ENCODE measurements at places on chromosomes 7 and 10.

- DNase-seq = peak; percentile 79
These were observed at the start of the genes MRM2 and NUDT1 for GRCh38 chr7:2241580-2242540. TSS of gene MRM2 (minus strand) at chr7:2242205. CDS start at chr7:2242169, 36 bp downstream. TSS of gene NUDT1 (plus strand) at chr7:2242226. CDS start at chr7:2244575, 2,349 bp downstream.

- no peak for DNase-seq
These were observed 172.3 kb downstream of the IMMP2L start for GRCh38 chr7:111390000-111390399.

GRCh38 chr7:79922894-79923293 is 211.7 kb upstream of the GNAI1 start:
- DNase-seq = no peak

GRCh38 chr10:132477398-132478340 is 59.9 kb upstream of the INPP5A start:
- DNase-seq = no peak

- no peak for DNase-seq
These were observed 242.8 kb downstream of the ELFN1 start for GRCh38 chr7:1912593-1913465.

DNA sequence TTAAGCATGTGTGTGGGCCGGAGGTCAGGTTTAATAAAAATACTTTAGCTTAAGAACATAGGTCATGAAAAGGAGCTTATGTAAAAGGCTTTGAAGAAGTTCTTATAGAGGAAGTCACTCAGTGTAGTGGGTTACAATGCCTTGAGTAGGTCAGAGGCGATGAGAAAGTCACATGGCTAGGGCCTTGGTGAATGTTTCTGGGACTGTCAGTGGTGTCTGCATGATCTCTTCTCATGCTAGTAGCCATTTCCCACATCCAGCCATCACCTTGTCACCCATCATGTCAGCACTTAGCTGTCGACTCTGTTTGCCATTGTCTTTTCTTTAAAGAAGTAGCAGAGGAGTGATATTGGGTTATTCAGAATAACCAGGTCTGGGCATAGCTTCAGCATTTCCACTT is 236.6 kb downstream of the CDK14 start:
- no peak for DNase-seq

- no peak for DNase-seq
These were observed 10.8 kb upstream of the ETV1 start for GRCh38 chr7:14000247-14000646.

DNA sequence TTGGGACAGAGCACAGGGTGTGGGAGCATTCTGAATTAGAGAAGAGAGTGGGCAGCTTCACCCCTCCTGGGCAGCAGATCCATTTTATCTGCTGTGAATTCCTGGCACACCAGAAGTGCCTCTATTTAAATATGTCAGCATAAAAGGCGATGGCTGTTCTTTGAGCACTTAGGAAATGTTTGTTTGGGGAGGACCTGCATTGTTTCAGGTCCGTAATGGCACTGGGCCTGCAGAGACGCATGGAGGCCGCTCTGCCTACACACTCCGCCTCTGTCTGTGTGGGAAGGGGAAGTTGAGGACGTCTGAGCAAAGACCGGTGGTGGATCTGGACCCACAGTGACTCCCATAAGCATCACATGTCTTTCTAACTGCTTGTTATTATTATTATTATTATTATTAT is 253.2 kb downstream of the CAMK1D start:
- DNase-seq = peak; percentile 70

DNA sequence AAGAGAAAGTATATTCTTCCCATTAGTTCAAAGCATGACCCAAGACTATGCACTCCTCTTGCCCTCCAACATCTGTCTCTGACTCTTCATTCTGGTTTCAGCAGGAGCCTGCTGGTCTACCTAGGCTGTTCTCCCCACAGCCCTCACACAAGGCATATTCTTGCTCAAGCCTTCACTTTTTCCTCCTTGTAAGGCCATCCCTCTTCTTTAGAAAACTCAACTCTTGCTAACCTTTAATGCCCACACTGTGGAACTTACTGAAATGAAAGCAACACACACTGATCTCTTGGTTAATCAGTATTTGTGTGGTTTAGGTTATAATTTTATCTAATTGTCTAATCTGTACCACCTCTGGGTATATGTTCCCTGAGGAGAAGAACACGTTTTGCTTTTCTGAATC is 75.8 kb downstream of the PRKCQ start:
- DNase-seq = no peak

DNA sequence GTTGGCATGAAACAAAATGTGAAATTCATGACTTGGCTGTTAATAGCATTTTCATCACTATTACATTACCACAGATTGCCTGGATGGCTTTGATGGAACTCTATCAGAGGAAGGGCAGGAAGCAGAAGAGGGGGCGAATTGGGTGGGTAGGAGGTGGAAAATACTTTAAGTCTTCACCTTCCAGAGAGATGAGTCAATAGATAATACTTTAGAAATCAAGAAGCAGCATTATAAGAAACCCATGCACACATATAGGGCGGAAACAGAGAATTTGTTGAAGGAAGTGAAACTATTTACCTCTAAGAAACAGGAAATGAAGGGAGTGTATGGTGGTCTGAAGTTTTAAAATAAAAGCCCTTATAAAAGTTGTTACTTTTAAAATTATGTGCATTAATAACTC is 152.1 kb upstream of the TARP start:
- DNase-seq = no peak

- DNase-seq = no peak
These were observed 28.2 kb downstream of the TSPAN15 start for GRCh38 chr10:69479240-69480067.

DNA sequence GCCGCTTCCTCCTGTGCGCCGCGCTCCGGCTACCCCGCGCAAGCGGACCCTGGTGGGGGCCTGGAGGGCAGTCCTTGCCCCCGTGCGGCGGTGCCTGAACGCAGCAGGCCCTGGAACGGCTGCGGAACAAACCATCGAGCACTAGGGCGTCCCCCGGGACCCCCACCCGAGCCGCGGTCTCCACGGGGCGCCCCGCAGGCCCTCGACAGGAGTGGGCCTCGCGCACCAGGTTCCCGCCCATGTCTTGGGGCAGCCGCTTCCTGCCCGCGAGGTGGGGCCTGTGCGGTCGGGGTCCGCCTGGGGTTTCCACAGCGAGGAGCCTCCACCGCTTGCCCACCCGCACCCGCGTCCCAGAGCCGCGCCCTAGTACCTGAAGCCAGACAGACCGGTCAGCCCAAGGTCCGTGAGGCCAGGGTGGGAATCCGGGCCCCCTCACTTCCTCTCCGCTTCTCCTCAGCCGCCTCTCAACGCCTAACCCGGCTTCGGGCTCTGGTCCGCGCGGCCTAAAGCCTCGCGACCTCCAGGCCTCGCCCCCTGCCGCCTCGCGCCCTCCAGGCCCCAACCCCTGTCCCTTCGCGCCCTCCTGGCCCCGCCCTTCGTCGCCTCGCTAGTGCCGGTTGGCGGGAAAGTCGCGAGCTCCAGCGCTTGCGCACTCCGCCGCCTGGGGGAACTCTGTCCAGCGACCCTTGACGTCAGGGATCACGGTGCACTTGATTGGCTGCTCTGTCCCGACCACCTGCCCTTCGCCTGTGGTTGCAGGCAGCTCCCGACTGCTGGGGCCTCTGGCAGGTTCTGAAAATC is 7.0 kb upstream of the GBX1 start:
- no peak for DNase-seq

GRCh38 chr7:82294382-82294784 is 149.2 kb downstream of the CACNA2D1 start:
- DNase-seq = no peak

DNA sequence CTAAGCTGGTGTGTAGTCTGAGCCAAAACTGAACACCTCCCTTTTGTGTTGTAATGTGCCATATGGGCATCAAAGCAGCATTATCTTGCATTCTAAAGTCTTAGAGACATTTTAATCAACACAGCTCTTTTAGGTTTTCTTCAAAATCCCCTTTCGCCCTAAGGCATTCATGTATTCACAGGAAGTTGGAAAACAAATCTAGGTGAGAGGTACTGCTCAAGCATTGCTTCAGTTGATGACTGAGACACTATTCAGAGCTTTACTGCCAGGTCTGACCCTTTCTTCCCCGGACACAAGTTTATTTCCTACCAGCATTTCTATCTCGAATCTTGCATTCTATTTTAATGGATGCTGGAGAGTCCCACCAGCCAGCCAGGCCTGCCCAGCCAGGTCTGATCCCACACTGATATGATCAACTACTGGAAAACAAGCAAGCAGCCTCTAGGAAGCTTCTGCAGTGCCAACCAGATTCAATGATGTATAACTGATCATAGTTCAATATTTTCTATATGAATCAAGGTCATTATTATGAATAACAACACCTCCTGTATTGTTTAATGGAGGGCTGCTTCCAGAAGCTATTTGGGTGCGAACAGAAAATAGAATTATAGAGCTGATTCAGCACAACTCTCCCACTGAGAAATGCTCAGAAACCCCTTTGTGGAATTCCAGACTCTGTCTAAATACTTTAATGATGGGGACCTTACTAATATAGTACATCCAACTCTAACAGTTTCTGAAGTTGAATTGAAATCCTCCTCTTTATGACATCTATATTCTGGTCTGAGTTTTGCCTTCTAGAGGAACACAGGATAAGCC is 4.0 kb upstream of the BRAF start:
- no peak for DNase-seq

GRCh38 chr10:74111799-74112198 is 38.8 kb downstream of the AP3M1 start:
- no peak for DNase-seq

DNA sequence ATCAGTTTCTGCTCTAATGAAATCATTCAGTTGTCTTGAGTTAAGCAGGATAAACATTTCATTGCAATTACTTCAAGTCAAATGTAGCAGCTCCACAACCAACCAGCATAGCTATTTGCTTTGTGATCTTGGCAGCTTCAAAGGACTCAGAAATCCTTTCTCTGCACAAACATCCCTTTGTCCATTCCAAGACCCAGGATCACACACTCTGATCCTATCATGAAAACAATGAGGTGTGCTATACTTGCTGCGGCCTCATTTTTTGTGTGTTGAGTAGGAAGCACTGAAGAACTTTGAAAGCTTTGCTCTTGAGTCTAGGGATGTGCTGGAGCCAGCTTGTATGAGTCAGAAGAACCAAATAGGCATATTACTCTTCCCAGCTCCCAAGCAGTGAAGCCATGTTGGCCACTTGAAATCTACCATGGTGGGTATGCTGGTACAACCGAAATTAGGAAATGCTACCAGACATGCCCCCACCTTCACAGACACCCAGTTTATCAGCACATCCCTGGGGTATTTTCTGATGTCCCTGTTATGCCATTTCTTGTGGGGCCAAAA is 199.4 kb upstream of the PRSS58 start:
- no peak for DNase-seq

DNA sequence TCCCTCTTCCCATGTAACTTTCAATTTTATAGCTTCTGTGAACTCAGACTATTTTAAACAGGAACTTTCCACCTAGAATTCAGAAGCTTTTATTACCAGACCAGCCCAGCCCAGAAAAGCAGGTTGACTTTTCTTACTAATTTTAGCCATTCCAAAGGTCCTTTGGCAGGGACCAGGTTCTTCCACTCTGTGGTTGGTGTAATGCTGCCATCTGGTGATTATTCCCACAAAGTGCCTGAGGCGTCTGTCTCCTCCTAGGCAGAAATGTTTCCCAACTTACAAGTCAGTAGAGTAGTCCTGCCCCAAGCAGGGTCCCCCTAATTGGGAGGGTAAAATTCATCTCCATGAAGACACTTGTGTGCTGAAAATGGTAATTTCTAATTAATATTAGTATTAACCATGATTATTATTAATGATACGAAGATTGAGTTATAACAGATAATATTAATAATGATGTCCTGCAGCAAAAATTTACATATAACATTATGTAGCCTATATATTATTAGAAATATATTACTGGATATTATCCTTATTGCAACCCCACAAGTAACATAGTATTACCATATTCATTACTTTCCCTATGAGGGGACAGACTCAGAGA is 53.0 kb upstream of the PPP1R17 start:
- DNase-seq = peak; percentile 68

GRCh38 chr10:59622320-59623132 is 87.1 kb downstream of the SLC16A9 start:
- peak; percentile 52 for DNase-seq

DNA sequence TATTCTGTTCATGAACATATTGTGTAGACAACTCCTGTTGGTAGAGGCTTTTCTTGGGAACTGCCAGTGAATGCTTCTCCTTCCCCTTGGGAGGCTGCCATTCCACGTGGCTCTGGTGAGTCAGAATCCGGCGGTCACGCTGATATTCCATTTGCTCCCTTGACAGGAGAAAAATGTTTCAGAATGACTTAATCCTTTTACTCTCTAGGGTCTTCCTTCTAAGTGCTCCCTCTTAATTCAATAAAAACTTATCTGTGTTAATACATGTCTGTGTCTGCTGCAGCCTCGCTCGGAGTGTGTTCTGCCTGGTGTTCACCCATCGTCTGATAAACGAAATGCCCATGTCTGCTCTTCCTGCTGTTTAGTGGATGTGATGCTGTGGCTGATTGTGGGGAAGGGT is 278.6 kb downstream of the ARHGAP12 start:
- DNase-seq = no peak

DNA sequence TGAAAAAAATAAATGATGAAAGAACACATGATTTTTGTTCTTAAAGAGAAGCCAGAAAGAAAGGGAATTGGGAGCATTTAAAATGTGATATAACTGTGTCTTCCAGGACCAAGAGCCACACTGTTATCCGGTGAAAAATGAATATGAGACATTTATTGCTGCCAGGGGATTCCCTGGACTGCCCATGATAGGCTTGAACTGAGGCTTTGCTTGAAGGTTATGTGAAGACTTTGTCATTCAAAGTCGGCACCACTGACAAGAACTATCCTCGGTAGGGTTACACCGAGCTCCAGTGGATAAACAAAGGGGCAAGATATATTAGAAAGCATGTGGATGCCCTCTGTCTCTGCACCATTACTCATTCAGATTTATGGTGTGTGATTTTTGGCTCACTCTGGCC is 125.4 kb upstream of the MINDY3 start:
- no peak for DNase-seq

DNA sequence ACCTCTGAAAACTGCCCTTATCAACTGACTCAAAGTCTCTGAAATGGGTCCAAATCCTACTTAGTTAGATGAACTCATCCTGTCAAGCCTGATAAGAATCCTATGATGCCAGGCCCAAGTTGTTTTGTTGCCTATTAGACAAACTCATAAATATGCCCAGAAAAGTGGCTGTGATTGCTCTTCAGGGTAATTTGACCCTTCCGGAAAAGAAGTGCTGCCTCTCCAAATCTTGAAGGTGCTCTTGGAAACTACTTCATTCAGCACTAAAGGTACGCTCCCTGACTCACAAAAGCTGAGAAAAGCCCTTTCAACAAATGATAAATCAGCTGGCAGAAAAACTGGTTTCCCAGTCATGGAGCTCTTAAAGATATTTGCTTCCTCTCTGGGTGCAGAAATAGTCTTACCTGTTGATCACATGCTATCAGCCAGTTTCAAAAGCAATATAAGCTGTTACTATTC is 6.7 kb downstream of the IFIT5 start:
- DNase-seq = no peak

DNA sequence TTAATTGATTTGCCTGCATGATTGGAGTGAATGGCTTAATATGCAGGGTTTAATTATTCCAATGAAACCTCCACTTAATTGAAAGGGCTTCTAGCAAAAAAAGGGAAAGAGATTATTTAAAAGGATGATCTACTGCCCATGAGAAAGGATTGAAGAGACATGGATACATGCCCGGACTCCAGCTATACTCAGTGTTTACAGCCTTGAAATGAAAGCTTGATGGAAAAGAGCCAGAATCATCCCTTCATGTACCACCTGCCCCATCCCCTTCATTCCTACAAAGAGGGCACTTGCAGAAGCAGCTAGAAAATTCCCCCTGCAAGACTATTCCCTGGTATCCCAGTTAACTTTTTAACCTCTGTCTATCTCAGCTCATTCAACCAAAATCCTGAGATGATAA is 78.4 kb downstream of the CARD11 start:
- DNase-seq = no peak

Data from NCI-H345 (cell line).